Activated T-cell treated with anti-CD3 and anti-CD28 coated beads, Interleukin-2, amount 50 U/mL, for 72 hours (primary cell): ENCODE measurements at places on chromosomes 4 and X. TPM values are rescaled to one million over a fixed set of nuclear protein-coding genes. Genes with fewer than 3 reads are reported as not detected.
A peak's percentile ranks its signal among the peaks of the same experiment; 100 is the strongest.

GRCh38 chrX:131763674-131764073 is 219.8 kb downstream of the OR13H1 start:
- peak; percentile 82 for DNase-seq

The EREG gene
- total RNA-seq, result not detected

DNA sequence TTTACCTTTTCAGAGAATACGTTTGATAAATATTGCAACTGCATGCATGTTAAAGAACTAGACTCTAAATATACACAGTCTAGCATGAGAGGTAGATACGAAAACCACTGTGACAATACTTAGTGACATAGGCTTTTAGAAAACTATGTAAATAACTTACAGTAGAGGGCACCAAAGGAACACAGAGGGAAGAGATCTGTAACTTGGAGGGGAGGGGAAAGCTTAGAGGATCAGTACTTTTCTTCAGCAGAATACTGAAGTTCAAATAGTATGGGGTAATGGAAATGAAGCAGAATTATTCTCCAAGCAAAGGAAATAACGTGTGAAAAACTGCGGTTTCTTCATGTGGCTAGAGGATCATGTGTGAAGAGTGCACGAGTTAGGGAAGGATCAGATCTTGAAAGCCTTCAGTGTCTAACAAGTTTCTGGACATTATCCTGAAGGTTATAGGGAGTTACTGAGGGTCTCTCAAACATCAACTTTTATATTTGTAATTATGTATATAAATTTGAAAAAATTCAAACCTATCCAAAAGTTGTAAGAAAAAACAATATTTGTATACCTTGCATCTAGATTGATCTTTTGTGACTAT is 264.3 kb downstream of the NPFFR2 start:
- DNase-seq, result no peak

The SLIT2 gene
- not detected for total RNA-seq

DNA sequence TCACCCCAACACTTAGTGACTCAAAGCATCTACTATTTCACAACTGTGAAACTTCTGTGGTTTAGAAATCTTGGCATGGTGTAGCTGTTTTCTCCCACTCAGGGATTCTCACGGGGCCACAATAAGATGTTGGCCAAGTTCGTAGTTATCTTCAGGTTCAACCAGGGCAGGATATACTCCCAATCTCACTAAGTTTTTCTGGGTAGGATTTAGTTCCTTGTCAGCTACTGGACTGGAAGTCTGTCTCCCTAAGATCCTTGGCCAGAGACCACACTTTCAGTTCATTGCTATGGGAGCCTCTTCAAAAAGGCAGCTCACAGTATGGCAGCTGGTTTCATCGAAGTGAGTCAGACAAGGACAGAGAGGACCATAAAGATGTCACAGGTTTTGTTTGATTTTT is 111.7 kb upstream of the PDHA2 start:
- no peak for DNase-seq

GRCh38 chr4:88958080-88958479 is 98.9 kb downstream of the FAM13A start:
- no peak for DNase-seq

The CCNB3 gene
- total RNA-seq, result 0.50 TPM

DNA sequence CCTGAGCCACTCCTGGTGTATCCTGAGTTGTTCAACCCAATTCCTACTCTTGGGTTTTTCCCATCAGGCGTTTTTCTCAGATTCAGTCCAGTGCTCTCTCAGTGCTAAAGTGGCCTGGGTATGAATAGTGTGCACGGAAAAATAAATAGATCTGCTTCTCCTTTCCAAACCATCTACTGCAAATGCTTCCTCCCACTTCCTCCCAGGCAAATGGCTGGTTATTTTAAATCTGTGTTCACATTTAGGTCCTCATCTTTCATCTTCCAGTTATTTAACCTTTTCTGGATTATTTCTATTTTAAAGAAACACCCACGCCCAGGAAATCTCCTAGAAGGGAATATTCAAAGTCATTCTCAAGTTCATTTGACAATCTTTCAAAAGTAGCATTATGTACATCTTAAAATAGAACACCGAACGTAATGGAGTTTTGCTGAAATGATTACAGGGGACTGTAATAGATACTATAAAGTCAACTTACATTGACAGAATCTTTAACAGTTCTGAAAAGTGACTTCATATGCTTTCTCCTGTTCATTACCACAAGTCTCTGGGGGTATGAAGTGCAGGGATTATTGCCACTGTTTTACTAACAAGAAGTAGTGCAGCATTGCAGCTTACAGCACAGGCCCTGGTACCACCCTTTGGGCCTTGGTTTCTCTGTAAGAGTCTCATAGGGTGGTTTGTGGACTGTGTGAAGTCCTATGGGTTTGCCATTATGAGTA is 66.3 kb downstream of the MED28 start:
- DNase-seq, result no peak
